Hematopoietic multipotent progenitor cell treated with erythropoietin and hydrocortisone succinate and interleukin-3 and kit ligand, for 6 days (in vitro differentiated cells): ENCODE measurements at places on chromosomes 3 and 15.

GRCh38 chr15:62832231-62832630 is 210.3 kb upstream of the TPM1 start:
- no peak for DNase-seq

DNA sequence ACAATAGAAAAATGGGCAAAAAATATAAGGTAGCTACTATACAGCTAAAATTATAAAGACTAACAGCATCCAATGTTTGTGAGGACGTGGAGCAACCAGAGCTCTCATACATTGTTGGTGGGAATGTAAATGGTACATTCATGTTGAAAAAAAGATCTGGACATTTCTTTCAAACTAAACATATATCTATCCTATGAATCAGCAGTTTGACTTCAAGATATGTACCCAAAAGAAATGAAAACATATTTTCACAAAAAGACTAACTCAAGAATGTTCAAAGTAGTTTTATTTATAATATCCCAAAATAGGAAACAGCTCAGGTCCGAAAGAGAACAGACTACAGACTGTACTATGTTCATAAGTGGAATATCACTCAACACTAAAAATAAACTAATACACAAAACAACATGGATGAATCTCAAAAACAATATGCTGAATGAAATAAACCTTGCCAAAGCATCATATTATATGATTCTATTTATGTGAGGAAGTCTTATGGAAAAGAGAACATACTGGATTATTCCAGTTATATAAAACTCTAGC is 8.8 kb upstream of the TTBK2 start:
- DNase-seq = no peak

DNA sequence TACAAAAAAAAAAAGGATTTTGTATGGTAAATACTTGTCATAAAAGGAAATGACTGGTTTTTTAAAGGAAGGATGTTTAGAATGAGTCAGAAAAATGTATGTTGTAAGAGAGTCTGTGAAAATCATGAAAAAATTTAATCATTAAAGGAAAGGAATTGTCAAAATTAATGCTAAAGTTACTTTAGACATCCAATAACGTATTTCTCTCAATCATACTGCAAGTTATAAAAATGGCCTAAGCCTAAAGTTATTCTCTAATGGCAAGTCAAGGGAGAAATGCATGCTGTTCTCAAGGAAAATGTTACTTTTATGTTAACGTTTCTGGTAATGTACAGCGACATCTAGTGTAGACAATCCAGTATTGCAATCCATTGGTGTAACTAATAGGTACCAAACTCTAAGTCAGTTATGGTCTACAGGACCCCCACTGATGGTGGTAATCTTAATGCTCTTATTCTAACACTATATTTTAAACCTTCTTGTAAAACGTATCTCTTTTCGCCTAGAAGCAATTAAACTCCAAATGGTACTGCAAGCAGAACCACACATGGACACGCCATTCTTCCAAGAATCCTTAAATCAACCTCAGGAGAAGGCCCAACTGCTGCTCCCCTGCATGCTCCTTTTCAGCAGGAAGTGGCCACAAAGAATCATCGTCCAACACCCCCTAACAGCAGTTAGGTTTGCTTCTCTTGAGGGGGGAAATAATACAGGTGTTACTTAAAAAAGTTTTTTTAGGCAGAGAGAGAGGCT is 35.2 kb downstream of the NCEH1 start:
- peak; percentile 82 for DNase-seq

- no peak for DNase-seq
Observed at GRCh38 chr3:101288294-101288693, 32.1 kb downstream of the IMPG2 start.

DNA sequence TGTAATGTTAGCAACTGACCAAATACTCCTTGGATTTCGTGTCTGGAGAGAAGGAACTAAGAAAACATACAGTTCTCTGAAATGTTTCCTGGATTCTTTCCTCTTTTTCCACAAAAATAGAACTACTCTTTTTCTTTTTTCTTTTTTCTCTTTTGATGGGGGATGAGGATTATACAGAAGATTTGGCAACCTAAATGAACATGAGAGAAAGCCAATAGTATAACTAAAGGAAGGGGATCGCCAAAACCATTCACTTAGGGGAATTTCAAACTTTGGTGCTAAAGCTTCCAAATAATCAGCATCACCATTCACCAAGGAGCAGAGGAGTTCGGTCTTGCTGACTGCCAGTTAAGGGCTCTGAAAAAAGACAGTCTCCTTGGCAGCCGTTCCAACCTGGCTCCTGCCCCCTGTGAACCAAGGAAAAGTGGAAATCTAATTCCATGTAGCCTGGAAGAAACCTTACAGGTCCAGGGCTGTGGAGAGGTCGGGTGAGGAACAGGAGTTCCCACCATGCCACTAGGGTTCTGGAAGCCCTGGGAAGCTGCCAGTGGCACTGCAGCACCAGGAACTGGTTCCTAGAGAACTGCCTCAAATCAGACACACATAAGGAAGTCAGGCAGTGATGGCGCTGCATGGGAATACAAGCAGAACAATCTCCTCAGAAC is 176.9 kb downstream of the TNIK start:
- no peak for DNase-seq

DNA sequence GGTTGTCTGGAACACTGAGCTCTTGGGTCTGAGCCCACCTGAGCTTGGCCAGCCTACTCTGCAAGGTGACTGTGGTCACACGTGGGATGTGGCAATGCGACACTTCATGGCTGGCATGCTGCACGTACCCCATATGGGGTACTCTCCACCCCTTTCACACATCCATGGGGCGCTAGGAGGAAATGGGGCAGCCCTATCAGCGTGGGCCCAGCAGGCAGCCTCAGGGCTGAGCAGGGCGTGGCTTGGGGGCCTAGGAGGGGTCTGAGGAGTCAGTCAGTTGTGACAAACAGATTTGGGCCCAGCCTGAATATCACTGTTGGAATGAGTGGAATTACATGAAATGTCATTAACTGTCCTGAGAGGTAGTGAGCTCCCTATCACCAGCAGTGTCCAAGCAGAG is 82.3 kb upstream of the LINGO1 start:
- DNase-seq = peak; percentile 47

GRCh38 chr3:197189623-197190022 is 108.8 kb downstream of the DLG1 start:
- no peak for DNase-seq

GRCh38 chr3:41522612-41523011 is 323.3 kb downstream of the CTNNB1 start:
- DNase-seq = no peak
